Pancreas (tissue), 10 donors: ENCODE measurements at places on chromosomes 11 and 22.

GRCh38 chr11:69310351-69310750 is 16.4 kb downstream of the MYEOV start:
- no peak for DNase-seq

DNA sequence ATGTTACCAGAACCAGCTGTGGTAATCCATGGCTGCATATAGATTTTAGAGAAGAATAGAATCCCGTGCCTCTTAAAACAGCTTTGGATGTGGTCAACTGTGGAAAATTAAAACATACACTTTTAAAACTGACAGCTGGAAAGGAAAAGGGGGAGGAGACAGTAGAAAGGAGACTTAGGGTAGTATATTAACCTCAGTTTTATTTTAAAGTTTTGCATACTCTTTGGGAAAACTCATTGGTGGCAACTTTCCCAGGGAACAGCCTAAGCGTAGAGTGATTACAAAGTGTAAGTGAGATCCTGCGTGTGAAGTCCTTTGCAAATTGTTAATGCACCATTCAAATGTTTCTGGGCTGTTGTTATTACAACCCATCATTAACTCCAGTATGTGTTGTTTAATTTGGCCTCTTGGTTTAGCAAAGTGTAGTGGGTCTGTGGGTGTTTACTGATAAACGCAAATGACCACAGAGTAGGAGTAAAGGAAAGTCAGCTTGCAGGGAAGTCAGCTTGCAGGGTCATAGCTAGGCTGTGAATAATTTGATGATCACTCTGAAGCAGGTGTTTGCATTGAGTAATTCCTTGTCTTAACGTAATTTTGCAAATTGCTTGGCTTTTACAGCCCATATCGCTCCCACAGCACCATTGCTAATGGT is 88.0 kb upstream of the DBX1 start:
- no peak for DNase-seq

- DNase-seq = no peak
These were observed 18.1 kb upstream of the LUZP2 start for GRCh38 chr11:24478718-24479117.

DNA sequence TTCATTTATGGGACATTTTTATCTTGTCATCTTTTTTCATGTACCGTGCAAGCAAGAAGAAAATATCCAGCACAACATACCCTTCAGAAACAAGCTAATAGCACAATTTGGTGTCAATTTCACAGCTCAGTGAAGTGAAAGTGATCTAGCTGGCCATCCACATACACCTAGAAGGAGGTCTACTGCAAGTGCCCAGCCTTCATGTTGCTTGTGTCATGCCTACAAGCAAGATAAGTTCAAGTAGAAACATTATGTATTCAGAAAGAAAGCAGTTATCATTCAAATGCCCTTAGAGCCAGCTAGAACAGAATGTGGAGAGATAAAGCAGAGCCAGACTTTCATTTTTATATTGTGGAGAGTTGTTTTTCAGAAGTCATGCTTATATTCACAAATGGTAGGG is 325.7 kb upstream of the PITPNB start:
- DNase-seq = no peak

- DNase-seq = no peak
These were observed 39.6 kb upstream of the WEE1 start for GRCh38 chr11:9533736-9534473.

DNA sequence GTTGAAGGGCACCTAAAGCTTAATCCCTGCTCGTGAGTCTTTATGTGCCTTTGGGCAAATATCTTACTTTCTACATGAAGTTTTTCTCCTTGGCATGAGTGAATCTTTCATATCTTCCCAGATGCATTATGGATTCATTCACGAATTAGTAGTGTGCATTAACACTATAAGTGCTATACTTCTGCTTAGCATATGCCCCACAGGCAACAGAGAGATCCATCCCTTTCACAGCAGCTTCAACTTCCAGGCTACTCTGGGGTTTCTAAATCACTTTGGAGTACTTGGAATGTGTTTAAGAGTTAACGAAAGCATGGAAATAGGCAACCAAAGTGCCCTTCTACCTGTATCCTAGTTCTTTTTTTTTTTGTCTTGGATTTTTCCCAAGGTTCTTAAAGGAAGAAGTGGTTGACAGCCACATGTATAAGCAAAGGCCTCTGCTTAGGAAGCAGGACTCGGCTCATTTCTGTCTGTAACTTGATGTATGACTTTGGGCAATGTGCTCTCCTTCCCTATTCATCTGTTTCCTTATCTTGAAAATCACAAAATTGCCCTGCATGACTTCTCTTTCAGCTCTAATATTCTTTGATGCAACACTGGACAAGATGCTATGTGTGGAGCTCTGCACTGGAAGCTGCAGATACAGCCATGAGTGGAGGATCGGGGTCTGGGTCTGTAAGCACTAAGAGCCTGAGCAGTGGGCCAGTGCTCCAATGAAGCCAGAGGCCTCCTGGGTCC is 54.5 kb upstream of the ME3 start:
- no peak for DNase-seq

- DNase-seq = no peak
These were observed 214.5 kb upstream of the UBASH3B start for GRCh38 chr11:122440811-122441665.

GRCh38 chr11:130483124-130483523 is 34.7 kb downstream of the ADAMTS15 start:
- DNase-seq = no peak

DNA sequence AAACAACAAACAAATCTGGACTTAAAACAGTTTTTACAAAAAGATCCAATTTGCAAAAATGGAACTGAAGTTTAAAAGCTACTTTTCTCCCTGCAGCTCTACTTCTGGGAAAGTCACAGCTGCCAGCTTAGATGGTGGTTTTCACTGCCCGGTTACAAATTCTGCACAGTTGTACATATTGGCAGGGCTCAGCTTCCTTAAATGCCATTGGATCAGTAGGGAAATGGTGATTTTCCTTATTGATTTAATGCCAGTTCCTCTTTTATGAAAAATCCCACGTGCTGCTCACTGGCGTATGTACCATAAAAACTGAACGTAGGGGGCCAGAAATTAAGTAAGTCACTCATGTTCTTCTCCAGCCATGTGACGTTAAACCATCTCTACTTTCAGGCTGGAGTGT is 22.8 kb downstream of the GRAP2 start:
- no peak for DNase-seq

DNA sequence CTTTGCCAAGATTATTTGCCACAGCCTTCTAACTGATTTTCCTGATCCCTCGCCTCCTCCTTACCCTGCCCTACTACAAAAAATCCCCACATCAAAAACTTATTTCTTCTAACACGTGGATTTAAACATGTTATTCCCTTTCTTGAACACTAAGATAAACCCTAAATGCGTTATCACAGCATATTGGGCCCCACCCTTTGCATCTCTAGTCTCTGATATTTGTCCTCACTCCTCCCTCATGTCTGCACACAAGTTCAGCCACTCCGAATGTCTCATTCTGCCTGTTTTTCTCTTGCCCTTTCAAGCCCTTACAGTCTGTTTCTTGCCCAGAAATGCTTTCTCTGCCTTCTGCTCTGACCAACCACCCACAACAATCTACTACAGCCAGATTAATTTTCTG is 10.6 kb upstream of the ACER3 start:
- DNase-seq = no peak

DNA sequence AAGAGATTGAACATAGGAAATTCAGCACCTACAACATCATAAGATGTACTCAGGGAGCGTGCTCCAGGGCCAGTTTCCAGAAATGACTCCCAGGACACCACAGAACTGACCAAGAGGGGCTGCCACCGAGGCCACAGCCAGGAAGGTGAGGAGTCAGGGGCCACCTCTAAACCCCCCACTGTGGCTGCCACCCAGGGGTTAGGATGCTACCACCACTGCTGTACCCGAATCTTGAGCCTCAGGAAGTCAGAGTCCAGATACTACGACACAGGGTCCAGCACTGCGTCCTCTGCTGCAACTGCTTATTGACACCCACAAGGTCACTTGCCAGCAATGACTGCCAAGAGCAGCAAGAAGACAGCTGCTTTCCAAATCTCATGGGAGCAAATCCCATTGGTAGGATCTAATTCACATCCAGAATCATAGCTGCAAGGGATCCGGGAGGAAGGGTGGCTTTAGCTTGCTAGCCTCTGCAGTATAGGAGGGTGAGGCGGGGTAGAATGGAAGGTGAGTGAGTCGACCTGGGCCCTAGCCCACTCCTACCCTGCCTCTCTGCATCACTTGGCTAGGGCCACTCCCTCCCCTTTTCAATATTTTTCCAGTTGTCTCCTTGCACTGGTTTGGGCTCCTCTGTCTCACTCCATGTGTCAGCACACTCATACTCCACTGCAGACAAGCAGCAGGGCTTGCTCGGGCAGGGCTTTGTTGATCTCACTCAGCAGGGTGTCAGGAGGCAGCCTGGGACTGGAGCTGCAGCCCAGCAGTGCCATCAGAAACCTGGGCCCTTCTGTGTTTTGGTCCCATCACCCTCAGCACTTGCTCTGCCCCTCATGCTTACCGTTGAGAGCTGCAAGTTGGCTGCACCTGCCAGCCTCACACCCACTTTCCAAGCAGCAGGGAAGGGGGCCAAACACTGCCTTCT is 18.1 kb upstream of the CYTH4 start:
- DNase-seq = no peak

DNA sequence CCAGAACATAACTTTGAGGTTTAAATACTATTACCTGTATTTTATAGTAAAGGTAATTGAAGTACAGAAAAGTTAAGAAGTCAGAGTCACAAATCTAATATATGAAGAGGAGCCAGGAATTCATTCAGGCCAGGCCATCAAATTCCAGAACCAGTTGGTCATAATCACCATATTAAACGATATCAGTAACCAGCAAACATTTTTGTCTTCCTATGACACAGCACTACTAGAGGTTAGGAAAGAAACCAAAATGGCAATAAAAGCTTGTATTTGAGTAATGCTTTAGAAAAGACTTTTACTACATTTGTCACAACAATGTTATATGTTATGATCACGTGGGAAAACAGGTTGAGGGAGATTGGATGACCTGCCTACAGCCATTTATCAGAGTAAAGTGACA is 62.2 kb downstream of the DKK3 start:
- no peak for DNase-seq

DNA sequence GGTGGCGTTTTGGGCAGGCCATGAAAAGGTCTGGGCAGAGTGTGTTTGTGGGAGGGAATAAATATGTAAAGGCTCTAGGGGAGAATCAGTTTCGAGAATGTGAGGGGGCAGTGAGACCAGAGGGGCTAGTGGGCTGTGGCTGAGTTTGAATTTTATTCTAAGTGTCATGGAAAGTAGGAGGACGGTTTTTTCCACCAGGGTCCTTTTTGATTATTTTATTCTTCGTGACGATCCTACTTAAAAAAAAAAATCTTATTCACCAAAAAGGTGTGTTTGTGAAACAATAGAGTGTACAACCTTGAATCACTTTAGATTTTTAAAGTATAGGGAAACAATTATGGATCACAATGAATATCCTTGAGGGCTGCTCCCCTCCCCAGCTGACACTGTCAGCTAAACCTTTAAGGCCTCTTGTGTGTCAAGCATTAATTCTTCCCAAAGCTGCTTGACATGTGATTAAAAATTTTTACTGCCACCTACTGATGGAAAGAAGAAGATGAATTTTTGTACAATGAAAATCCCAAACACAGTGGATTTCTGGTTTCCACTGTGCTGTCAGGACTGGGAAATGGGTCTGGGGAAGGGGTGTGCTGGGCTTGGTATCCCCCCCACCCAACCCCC is 107.5 kb upstream of the OR4B1 start:
- no peak for DNase-seq

GRCh38 chr22:40412441-40412840 is 42.0 kb downstream of the SGSM3 start:
- DNase-seq = no peak

GRCh38 chr11:86116386-86116726 is 47.5 kb upstream of the PICALM start:
- DNase-seq = no peak

DNA sequence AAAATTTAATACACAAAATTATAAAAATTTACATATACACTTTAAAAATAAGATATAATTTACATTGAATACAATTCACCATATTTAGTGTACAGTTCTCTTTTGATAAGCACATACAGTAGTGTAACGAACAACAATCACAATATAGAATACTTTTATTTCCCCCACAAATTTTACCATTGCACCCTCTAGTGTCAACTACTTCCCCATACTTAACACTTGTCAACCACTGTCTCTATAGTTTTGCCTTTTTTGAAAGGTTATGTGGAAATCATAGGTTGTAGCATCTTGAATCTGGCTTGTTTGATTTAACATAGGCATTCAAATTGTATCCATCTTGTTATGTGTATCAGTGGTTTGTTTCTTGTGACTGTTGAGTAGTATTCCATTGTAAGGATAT is 21.3 kb upstream of the PANX1 start:
- no peak for DNase-seq

GRCh38 chr11:32962016-32962415 is 53.7 kb upstream of the DEPDC7 start:
- DNase-seq = no peak

DNA sequence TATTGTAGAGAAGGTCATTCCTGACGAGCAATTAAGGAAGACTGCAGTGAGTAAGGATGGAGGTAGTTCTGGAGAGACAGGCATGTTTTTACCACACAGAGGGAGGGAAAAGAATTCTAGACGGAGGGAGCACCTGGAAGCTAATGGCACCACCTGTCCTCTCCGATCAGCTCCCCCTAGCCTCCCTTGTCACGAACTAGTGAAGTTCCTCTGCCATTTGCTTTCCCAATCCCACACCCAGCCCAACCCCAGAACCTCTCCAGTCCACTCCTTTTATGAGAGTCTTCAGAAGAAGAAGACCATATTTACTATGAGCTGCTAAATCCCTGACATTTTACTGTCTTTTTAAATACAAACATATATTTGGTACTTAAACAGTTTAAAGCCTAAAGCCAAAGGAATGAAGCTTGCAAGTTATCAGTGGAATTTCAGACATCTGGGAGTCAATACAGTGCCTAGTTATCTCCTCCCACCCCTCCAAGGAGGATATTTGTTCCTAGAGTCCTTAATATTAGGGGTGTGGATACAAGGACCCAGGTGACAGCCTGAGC is 46.1 kb upstream of the HSPA8 start:
- no peak for DNase-seq
